Mesothelial cell of epicardium (in vitro differentiated cells): ENCODE measurements at places on chromosomes 6 and 20.
A peak's percentile ranks its signal among the peaks of the same experiment; 100 is the strongest.

- DNase-seq, result no peak
Observed at GRCh38 chr20:33233129-33233774, 2.5 kb upstream of the BPIFA1 start.

- no peak for DNase-seq
Observed at GRCh38 chr6:43491750-43492661, 14.6 kb downstream of the TJAP1 start.

DNA sequence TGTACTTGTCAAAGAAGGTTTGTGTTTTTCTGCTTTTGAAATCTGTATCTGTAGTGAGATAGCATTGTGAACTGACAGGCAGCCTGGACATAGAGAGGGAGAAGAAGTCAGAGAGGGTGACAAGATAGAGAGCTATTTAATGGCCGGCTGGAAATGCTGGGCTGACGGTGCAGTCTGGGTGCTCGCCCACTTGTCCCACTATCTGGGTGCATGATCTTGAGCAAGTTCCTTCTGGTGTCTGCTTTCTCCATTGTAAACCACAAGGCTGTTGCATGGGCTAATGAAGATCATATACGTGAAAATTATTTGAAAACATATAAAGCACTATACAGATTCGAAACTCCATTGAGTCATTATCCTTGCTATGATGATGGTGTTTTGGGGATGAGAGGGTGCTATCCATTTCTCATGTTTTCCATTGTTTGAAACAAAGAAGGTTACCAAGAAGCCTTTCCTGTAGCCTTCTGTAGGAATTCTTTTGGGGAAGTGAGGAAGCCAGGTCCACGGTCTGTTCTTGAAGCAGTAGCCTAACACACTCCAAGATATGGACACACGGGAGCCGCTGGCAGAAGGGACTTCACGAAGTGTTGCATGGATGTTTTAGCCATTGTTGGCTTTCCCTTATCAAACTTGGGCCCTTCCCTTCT, 18.4 kb downstream of the CD83 start:
- DNase-seq, result no peak

- DNase-seq, result no peak
Observed at GRCh38 chr6:91781946-91782345, 1195.1 kb upstream of the MAP3K7 start.

GRCh38 chr20:40282941-40283340, 406.1 kb downstream of the MAFB start:
- DNase-seq, result no peak

GRCh38 chr6:32668226-32668747, 1.8 kb upstream of the HLA-DQB1 start:
- no peak for DNase-seq

- peak; percentile 68 for DNase-seq
Observed at GRCh38 chr20:11891776-11892545, 25.7 kb upstream of the BTBD3 start.

- no peak for DNase-seq
Observed at GRCh38 chr6:1439349-1439748, 50.0 kb downstream of the FOXF2 start.

GRCh38 chr6:61989616-61990015, 296.4 kb downstream of the KHDRBS2 start:
- no peak for DNase-seq

DNA sequence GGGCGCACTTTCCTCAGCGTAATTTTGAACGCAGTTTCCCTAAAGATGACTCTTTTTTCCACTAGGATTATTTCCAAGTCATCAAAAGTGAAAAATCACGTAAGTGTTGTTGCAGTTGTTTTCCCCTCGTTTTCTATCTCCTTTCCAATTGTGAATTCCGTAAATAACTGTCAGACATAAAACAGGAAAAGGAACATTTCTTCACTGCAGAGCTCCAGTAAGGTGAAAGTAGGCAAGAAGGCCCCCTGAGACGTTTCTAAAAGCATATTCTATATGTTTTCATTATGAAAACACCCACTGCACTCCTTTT, 17.8 kb downstream of the HIVEP2 start:
- DNase-seq, result no peak

- DNase-seq, result no peak
Observed at GRCh38 chr20:61789329-61789728, 276.4 kb downstream of the TAF4 start.

- no peak for DNase-seq
Observed at GRCh38 chr20:57160985-57161384, 105.5 kb downstream of the BMP7 start.

- no peak for DNase-seq
Observed at GRCh38 chr6:7045331-7045730, 62.4 kb upstream of the RREB1 start.

GRCh38 chr6:27829453-27830211, 82.6 kb downstream of the OR2B2 start:
- DNase-seq, result no peak

- DNase-seq, result no peak
Observed at GRCh38 chr6:109503327-109504224, 20.6 kb upstream of the ZBTB24 start.

DNA sequence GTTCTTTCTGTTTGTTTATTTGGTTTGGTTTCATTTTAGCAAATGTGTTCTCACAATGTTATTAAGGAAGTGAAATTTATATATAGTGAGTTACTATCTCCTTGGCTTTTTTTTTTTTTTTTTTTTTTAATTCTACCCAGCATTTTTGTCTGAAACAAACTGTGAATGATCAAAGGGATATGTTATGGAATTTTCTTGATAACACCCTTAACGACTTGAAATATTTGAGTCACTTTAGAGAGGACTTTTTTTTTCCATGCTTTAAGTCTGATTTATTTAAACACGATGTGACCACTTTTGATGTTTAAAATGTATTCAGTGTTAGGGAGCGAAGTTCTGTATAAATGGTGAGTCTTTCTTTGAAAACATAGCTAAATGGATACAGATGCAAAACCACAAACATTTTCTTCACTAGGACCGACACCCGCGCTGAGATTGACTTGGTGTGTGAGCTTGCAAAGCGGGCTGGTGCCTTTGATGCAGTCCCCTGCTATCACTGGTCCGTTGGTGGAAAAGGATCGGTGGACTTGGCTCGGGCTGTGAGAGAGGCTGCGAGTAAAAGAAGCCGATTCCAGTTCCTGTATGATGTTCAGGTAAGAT, 149.7 kb downstream of the MTHFD1L start:
- peak; percentile 48 for DNase-seq
